ENCODE measurements at places on chromosomes 1 and 21.
A peak's percentile ranks its signal among the peaks of the same experiment; 100 is the strongest.

- DNase-seq = no peak
These were observed 1.6 kb upstream of the KCND3 start for GRCh38 chr1:111990878-111991718.

GRCh38 chr1:87023326-87023725, 108.9 kb downstream of the HS2ST1 start:
- no peak for DNase-seq

- no peak for DNase-seq
These were observed 374.9 kb upstream of the PBX1 start for GRCh38 chr1:164183854-164184635.

GRCh38 chr1:108199781-108200686, at the start of gene SLC25A24:
Gene SLC25A24 (minus strand): TSS chr1:108200343. CDS start chr1:108200138, 205 bp downstream.
- DNase-seq = peak; percentile 46

GRCh38 chr1:50110151-50110550, 1.4 kb downstream of the ELAVL4 start:
- no peak for DNase-seq

- no peak for DNase-seq
These were observed 25.5 kb upstream of the IFNAR1 start for GRCh38 chr21:33299181-33299752.

DNA sequence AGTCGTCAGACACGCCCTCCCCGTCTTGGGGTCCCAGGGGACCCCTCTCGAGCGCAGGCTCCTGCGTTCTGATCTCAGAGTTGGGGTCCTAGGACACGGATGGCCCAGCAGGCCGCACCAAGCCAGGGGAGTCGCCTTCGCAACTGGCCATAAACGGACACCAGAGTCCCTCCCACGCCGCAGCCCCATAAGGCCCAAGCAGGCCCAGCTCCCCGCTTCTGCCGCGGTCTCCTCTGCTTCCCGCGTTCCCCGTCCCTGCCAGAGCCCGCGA, 633 bp downstream of the DMRTA2 start:
- DNase-seq = no peak

GRCh38 chr1:227314014-227314848, 4.1 kb downstream of the CDC42BPA start:
- DNase-seq = no peak

DNA sequence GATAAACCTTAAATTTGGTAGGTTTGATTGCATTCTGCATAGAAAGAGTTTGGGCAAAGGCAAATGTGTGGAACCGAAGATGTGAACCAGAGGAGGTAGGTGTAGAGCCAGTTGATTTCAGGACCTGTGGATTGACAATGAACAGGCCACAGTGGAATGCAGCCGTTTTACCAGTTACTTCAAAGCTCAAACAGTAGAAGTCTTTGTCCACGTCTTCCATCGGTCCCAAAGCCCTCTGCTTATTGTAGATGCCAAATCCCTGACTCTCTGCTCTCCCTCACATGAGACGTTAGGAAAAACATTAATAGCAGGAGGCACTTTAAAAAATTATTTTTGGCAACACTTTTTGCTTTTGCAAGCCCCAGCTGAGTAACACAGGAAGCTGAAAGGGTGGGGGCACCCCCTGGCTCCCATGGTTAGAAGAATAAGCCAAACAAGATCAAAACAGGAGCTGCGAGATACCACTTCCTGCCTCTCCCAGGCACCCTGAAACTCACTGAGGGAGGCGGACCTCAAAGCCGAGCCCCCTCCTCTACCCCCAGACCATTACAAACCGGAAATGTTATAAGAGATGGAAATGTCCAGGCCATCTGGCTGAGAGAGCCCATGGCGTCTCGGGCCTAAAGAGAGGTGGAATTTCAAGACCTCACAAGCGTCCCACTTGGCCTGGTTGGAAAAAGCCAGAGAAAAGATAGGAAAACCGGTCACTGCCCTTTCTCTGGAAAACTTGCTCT, 13.5 kb downstream of the TRAF3IP3 start:
- DNase-seq = no peak

DNA sequence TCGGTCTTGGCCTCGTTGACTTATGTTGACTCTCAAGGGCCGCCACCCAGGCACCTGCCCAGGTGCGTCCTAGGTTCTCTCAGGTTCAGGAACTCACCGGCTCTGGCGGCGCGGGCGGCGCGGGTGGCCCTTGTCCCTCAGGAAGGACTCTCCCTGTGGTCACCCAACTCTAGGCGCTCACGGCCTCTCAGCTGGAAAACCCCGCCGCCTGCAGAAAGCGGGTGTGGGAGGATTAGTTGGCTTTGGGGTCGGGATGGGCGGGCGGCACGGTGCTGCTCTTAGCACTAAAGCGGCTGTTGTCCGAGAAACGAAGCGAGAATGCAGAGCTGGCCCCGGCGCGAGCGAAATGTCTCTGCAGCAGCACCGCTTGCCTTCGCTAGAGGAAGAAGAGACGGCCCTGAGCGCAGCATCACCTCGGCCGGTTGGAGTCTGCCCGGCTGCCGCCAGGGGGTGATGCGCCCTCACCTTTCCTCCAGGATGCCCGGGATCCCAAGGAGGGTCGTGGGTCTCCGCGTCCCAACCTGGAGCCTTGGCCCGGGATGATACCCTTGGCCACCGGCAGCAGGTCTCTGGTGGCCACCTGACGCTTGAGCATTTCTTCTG, 8.1 kb upstream of the TADA1 start:
- DNase-seq = no peak

GRCh38 chr1:24708938-24709337, 36.3 kb upstream of the CLIC4 start:
- DNase-seq = no peak

GRCh38 chr1:207396168-207396746, 57.9 kb upstream of the CR2 start:
- no peak for DNase-seq

- no peak for DNase-seq
These were observed 109.0 kb upstream of the GREM2 start for GRCh38 chr1:240720976-240721375.

- no peak for DNase-seq
These were observed 730 bp downstream of the CDC42SE1 start for GRCh38 chr1:151058692-151059091.

GRCh38 chr1:119341372-119341947, 27.1 kb upstream of the HAO2 start:
- no peak for DNase-seq

- DNase-seq = no peak
These were observed 11.5 kb downstream of the SLC37A1 start for GRCh38 chr21:42525029-42525581.

- DNase-seq = no peak
These were observed 182.7 kb upstream of the KLHDC7A start for GRCh38 chr1:18297896-18298648.

DNA sequence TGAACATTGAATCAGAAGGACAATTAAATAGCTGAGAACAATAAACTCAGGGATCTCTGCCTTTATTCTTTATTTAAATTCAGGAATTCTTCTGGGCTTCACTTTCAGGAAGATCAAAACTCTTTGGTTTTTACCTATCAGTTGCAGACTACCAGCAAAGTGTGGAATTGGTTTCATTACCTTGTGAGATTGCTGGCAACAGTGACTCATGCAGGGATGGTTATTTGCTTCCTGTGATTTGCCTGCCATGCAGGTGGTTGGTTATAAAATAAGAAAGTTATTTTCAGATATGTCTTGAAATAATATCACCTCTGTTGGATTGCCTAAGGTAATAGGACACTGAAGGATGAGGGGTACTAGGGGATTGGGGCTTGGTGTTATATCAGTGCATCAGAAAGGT, 204.6 kb downstream of the PTBP2 start:
- no peak for DNase-seq

- no peak for DNase-seq
These were observed 46.8 kb upstream of the SSBP3 start for GRCh38 chr1:54453022-54453421.

DNA sequence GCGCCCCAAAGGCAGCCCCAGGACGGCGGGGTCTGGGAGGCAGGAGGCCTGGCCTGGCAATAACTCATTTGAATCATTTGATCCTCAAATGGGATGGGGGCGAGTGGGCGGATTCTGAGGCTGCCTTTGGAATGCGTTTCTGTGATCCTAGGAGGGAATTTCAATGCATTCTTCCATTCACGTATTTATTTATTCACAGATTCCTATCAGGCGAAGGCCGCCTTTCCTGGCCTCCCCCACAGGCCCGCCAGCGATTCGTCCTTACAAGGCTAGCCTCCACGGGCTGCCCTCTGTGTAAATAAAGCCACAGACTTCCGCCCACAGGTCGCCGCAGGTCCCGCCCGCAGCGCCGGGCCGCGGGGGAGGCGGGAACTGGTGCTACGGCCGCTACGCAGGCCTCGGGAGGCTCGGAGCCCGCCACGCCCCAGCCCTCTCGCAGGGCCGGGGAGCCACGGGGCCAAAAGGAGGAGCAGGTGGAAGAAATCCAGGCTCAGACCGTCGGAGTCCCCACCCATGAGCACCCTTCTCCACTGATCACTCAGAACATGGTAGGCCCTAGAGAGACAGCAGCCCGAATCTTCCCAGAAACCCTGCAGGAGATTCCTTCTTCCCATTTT, 31.3 kb upstream of the JUN start:
- no peak for DNase-seq

DNA sequence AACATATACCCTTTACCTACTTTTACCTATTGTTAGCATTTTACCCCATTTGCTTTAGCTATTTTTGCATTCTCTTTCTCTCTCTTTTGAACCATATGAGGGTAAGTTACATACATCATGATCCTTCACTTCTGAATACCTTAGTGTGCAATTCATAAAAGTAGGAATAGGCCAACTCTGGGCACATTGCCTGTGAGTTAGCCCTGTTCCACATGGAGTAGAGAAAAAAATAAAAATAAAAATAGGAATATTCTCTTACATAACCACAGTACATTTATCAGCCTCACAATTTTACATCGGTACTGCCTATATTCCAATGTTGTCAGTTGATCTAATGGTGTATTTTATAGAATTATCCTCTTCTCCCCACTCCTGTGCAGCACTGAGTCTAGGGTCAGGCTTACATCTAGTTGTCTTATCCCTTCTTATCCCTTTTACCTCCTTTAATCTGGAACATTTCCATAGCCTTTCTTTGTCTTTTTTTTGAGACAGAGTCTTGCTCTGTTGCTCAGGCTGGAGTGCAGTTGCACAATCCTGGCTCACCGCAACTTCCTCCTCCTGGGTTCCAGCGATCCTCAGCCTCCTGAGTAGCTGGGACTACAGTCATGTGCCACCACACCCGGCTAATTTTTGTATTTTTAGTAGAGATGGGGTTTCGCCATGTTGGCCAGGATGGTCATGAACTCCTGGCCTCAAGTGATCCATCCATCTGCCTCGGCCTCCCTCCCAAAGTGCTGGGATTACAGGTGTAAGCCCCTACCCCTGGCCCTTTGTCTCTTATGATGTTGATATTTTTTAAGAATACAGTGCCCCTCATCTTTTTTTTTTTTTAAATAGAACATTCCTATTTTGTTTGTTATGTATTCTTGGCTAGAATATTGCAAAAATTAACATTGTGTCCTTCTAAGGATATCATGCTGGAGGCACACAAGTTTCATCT, 11.1 kb upstream of the SLC30A1 start:
- no peak for DNase-seq

- DNase-seq = peak; percentile 66
These were observed at the start of gene COL8A2 for GRCh38 chr1:36125129-36125991. Gene COL8A2 (minus strand): TSS chr1:36125222. CDS start chr1:36100242, 24,980 bp downstream.

GRCh38 chr1:221573756-221574155, 168.1 kb downstream of the DUSP10 start:
- no peak for DNase-seq

GRCh38 chr1:188432427-188432826, 1603.7 kb downstream of the PLA2G4A start:
- DNase-seq = no peak

GRCh38 chr1:174928541-174928940, 71.2 kb upstream of the CACYBP start:
- DNase-seq = no peak

GRCh38 chr21:44317871-44318270, 18.0 kb downstream of the PFKL start:
- no peak for DNase-seq

GRCh38 chr1:200038981-200039848, 11.7 kb downstream of the NR5A2 start:
- DNase-seq = no peak

- DNase-seq = no peak
These were observed 2.3 kb downstream of the DHX9 start for GRCh38 chr1:182841368-182841988.

- DNase-seq = no peak
These were observed 21.4 kb downstream of the RUNX3 start for GRCh38 chr1:24908591-24909259.

DNA sequence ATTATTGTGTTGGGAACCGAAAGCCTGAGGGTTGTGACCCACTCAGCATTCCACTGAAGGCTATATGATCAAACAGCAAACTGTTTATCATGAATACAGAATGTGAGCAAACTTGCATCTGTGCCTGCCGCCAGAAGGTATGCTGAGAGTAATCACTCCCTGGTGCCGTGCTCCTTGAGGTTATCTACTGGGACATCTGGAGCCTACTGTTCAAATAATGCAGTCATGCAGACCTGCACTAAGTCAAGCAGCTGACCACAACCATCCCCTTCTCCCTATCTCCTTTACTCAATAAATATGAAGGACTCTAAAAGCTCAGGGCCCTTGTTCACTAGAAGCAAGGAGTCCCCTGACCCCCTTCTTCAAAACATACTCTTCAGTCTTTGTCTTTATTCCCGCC, 13.5 kb downstream of the GSTM5 start:
- no peak for DNase-seq

- DNase-seq = no peak
These were observed 20.5 kb downstream of the PDPN start for GRCh38 chr1:13604176-13604575.

DNA sequence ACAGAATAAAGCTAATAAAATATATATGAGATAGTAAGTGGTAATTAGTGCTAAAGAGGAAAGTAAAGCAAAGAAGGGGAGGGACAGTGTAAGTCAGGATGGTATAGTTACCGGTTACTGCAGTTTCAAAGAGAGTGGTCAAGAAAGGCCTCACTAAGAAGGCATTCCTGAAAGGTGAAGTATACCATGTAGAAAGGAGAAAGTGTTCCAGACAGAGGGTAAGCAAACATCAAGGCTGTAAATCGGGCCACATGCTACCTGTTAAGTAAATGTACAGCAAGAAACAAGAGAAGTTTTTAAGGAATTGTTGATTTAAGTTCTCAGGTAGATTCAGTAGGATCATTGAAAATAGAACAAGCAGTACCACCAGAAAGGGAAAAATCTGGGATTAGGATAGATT, 9.7 kb downstream of the DESI2 start:
- no peak for DNase-seq

DNA sequence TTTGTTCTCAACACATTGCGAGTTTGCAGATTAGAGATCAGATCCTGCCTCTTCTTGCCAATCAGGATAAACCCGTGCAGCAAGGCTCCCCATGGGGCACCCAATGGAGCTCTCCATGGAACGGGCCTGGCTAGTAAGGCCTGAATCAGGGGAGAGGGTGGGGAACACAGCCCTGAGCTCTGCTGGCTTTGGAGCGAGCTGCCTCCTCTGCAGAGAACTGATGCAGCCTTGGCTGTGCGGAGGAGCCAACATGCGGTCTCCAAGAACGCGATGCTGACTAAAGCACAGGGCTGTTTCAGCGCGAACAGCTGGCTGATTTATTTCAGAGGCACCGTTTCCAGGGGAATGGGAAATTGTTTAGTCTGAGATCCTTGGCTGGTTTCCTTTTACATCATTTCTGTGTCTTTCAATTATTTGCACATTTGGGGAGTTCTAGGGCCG, 139.7 kb downstream of the TSEN15 start:
- DNase-seq = no peak
